Caco-2 (cell line): ENCODE measurements at places on chromosomes 2 and 18. TPM values are rescaled to one million over a fixed set of nuclear protein-coding genes. Genes with fewer than 3 reads are reported as not detected.

- H3K27ac ChIP-seq = peak overlapping the region; percentile 77
- no peak for DNase-seq
- no peaks in the 10 kb centered on the region for H3K36me3 ChIP-seq
- no peaks in the 10 kb centered on the region for H3K27me3 ChIP-seq
- H3K4me3 ChIP-seq = no peak overlapping the region
- peaks cover 8% of the 10 kb centered on the region for H3K4me1 ChIP-seq
Measured at GRCh38 chr2:213818436-213818835, 534.2 kb downstream of the SPAG16 start.

- no peaks in the 10 kb centered on the region for H3K27me3 ChIP-seq
- no peak overlapping the region for H3K27ac ChIP-seq
- no peaks in the 10 kb centered on the region for H3K4me1 ChIP-seq
Measured at GRCh38 chr2:21024722-21025389, 19.0 kb downstream of the APOB start.

DNA sequence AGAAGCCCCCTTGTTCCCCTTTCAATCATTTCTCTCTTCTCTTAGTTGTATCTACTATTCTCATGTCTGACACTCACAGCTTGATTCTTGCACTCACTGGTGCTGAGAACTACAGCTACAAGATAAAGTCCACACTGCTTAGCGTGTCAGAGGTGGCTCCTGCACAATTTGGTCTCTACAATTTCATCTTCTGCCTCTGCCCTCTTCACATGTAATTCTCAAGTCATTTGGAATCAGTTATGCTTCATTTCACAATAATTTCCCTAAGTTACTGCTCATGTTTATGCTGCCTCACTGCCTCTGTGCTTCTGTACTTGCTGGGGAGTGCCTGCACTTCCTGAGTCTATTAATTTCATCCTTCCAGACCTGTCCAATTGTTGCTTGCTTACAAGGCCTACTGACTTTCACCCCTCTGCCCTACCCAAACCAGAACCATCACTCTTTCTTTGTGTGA, 11.6 kb upstream of the NAB1 start:
- H3K4me1 ChIP-seq = peaks cover 37% of the 10 kb centered on the region
- H3K27ac ChIP-seq = no peak overlapping the region
- DNase-seq = no peak
- H3K36me3 ChIP-seq = no peaks in the 10 kb centered on the region

DNA sequence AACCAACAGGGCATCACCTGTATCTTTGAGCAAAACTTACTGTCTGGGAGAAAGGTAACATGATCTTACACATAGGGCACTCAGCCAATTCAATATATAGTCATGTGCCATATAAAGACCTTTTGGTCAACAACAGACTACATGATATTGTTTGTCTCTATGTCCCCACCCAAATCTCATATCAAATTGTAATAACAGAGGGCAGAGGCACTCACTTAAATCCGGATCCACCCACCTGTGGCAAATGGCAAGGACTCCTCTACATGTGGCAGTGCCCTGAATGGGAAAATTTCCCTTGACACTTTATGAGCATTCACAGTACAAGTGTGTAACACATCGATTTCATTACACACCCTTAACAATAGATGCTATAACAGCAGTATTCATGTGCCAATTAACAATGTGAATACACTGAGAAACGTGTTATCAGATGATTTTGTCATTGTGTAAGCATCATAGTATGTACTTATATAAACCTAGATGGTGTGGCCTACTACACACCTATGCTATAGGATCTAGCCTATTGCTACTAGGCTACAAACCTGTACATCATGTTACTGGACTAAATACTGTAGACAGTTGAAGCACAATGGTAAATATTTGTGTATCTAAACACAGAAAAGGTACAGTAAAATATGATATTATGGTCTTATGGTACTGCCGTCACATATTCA, 64.2 kb downstream of the STRADB start:
- H3K4me3 ChIP-seq = no peak overlapping the region
- no peak overlapping the region for H3K27ac ChIP-seq
- no peaks in the 10 kb centered on the region for H3K4me1 ChIP-seq
- no peaks in the 10 kb centered on the region for H3K27me3 ChIP-seq
- H3K36me3 ChIP-seq = no peaks in the 10 kb centered on the region
- no peak for DNase-seq

- H3K27me3 ChIP-seq = no peaks in the 10 kb centered on the region
- no peak overlapping the region for H3K27ac ChIP-seq
- no peak overlapping the region for H3K4me3 ChIP-seq
- no peaks in the 10 kb centered on the region for H3K36me3 ChIP-seq
Measured at GRCh38 chr2:140200764-140201163, 1420.6 kb upstream of the NXPH2 start.

Gene ITGB6
- total RNA-seq = 1.7 and 2.6 TPM in 2 replicates

Gene CNRIP1
- total RNA-seq = not detected in 2 replicates

Gene OTX1
- total RNA-seq = 14.4 and 16.0 TPM in 2 replicates

- no peak overlapping the region for H3K27ac ChIP-seq
- H3K27me3 ChIP-seq = no peaks in the 10 kb centered on the region
- peaks cover 3% of the 10 kb centered on the region for H3K4me1 ChIP-seq
Measured at GRCh38 chr2:127048618-127048935, 58.4 kb downstream of the BIN1 start.

Gene POTEC
- total RNA-seq = not detected in 2 replicates

DNA sequence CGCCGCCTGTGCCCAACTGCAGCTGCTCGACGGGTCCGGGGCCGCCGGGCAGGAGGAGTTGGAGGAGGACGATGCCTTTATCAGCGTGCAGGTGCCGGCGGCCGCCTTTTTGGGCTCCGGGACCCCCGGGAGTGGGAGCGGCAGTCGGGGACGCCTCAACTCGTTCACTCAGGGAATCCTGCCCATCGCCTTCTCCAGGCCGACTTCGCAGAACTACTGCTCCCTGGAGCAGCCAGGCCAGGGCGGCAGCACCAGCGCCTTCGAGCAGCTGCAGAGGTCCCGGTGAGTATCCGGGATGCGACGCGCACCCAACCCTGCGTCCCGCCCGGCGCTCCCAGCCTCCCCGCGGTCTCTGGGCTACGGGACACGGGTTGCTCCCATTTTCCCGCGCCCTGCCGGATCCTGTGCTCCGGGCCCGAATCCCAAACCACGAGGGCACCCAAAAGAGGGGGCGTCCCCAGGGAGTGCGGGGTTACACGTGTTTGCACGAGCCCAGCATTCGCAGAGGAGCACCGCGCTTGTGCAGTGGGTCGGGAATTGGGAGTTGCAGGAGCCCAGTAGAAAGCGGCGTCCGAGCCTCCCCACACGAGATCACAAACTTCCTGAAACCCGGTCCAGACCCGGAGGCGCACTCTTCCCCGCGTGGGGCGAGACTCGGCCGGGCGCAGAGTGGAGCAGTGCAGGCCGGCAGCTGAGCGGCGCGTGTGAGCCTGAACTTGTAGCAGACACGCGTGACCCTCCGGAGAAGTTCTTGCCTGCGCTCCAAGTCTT, 1.2 kb downstream of the CABLES1 start:
- H3K4me1 ChIP-seq = peaks cover 29% of the 10 kb centered on the region
- no peaks in the 10 kb centered on the region for H3K27me3 ChIP-seq
- peaks cover 5% of the 10 kb centered on the region for H3K36me3 ChIP-seq
- peak overlapping the region; percentile 94 for H3K4me3 ChIP-seq
